HCT116 (cell line): ENCODE measurements at places on chromosomes 5 and 9. TPM values are rescaled to one million over a fixed set of nuclear protein-coding genes. Genes with fewer than 3 reads are reported as not detected.

DNA sequence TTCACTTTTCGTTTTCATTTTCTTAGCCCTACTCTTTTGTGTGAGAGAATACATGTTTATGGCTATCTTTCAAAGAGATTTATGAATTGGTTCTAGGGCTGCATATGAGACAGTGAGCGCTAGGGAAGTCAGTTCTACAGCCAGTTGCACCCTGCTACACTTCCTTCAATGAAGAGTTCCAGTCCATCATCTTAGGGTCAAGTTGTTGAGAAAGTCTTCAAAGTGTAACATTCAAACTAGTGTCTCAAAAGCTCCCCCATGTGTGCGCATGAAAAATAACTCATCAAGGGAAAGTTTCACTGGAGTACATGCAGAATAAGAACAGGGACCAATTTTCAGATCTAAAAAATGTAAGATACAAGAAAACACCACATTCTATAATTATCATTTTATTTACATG lies 317.2 kb downstream of the DEPDC1B start:
- no peak overlapping the region for H3K27ac ChIP-seq
- peaks cover 26% of the 10 kb centered on the region; the same call in 1 of the 2 replicates for H3K27me3 ChIP-seq
- no peak overlapping the region for H3K4me3 ChIP-seq
- peak; percentile 12 for DNase-seq

DNA sequence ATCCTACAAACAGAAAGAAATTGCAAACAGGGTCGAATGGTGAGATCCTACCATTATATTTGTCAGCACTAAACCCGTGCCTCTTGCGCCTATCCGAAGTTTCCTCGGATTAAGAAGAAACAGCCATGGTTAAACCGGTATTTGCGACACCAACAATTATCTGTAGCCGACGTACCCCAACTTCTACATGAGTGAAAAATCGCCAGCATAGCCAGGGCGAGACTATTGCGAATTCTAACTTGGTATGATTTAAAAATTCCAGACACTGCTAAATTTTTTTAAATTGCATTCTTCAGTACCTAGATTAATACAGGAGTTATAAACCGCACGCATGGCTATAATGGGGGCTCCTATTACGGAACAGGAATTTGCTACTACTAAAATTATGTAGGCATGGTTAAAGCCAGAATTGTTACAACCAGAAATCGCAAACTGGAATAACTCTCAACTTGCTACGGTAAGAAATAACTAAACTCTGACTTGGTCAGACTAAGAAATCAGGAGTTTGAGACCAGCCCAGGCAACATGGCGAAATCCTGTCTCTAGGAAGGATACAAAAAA lies 25.3 kb upstream of the ANXA2R start:
- H3K27me3 ChIP-seq, result no peaks in the 10 kb centered on the region
- H3K36me3 ChIP-seq, result no peaks in the 10 kb centered on the region
- peaks cover 24% of the 10 kb centered on the region for H3K4me1 ChIP-seq
- peak overlapping the region; percentile 77 for H3K4me3 ChIP-seq
- DNase-seq, result no peak

DNA sequence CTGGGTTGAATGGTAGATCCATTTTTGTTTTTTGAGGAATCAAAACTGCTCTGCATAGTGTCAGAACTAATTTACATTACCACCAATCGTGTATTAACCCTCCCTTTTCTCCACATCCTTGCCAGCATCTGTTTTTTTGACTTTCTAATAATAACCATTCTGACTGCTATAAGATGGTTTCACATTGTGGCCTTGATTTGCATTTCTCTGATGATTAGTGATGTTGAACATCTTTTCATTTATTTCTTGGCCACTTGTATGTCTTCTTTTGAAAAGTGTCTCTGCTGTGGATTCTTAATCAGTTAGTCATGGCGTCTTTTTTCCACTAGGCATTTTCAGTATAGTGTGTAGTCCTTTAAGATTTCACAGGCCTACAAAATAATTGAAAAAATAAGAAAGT lies 2144.3 kb upstream of the C9orf72 start:
- no peak overlapping the region for H3K27ac ChIP-seq
- no peak for DNase-seq
- no peaks in the 10 kb centered on the region for H3K4me1 ChIP-seq
- H3K27me3 ChIP-seq, result no peaks in the 10 kb centered on the region

DNA sequence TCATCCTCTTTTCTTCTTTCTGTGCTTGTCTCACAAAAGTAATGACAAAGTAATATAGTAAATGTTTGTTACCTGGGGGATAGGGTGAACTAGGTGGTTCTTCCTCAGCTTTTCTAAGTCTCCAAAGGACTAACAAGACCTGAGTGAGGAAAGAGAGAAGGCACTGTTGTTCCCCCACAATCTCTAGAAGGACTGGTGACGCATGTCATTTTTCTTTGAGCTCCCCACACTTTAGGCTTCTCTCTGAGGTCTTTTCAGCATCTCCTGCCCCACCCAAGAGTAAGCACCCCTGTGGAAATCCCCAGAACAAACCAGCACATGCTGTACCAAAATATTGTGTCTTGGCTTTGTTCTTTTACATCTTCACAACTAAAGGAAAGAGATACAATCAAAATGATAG lies 2.4 kb upstream of the IL7R start:
- DNase-seq, result no peak
- H3K27me3 ChIP-seq, result peaks cover 5% of the 10 kb centered on the region; the same call in 1 of the 2 replicates
- H3K4me3 ChIP-seq, result no peak overlapping the region
- H3K36me3 ChIP-seq, result no peaks in the 10 kb centered on the region
- peaks cover 23% of the 10 kb centered on the region for H3K4me1 ChIP-seq
- no peak overlapping the region for H3K27ac ChIP-seq

GRCh38 chr9:99224445-99224844 lies 2.4 kb downstream of the SEC61B start:
- peaks cover 15% of the 10 kb centered on the region for H3K36me3 ChIP-seq
- H3K4me1 ChIP-seq, result peaks cover 6% of the 10 kb centered on the region; the same call in 1 of the 2 replicates
- no peak overlapping the region for H3K4me3 ChIP-seq
- no peak overlapping the region for H3K27ac ChIP-seq
- DNase-seq, result no peak

DNA sequence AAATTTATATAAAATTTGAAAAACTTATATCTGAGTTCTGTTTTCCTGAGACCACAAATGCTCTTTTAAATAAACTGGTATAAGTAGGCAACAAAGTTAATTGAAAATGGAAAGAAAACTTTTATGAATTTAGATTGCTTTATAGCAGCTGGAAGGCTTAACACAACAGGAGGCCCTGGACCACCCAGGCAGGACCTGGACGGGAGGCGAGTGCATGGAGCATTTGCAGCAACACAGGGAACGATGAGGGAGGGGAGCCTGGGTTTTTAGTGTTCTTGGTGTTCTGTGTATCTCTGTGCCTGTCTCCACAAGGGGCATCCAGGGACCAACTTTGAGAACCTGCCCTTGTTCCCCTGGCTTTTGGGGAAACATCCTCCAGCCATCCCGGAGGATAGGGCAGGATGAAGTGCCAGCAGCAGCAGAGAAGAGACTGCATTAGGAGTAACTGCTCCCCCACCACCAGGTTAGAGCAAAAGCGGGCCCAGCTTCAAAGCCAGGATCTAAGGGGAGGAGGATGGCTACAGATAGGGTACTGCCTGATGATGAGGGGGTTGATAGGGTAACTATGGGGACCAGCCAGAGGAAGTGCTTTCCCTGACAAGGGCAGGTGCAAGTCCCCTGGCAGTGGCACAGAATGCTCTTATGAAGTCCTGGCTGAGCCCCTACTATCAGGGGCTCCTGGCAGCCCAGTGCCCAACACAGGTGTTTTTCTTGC lies 6.7 kb upstream of the SPATA31E1 start:
- H3K4me1 ChIP-seq, result no peaks in the 10 kb centered on the region
- no peak overlapping the region for H3K4me3 ChIP-seq
- H3K27ac ChIP-seq, result no peak overlapping the region
- no peaks in the 10 kb centered on the region for H3K36me3 ChIP-seq
- H3K27me3 ChIP-seq, result no peaks in the 10 kb centered on the region

DNA sequence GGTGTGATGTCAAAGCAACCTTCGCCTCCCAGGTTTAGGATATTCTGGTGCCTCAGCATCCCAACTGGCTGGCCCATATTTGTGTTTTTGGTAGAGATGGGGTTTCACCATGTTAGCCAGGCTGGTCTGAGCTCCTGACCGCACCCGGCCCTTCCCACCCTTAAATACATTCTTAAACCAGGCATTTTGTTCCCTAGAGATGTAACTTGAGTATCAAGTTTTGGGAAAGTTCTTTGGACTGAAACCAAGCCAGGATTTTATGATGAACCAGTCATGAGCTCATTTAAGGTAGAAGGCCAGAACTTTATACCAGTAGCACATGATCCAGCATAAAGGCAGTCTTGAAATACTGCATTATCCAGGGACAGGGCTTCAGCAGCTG lies 3.5 kb downstream of the RPL7A start:
- H3K36me3 ChIP-seq, result peaks cover 50% of the 10 kb centered on the region
- H3K27ac ChIP-seq, result peak overlapping the region; percentile 11; the same call in 1 of the 2 replicates
- peaks cover 32% of the 10 kb centered on the region for H3K4me1 ChIP-seq
- DNase-seq, result no peak

SLC4A9 gene
- total RNA-seq, result 0.49 TPM

HINT1 gene
- 222 TPM for total RNA-seq

ARSI gene
- 0.07 TPM for total RNA-seq

RANBP6 gene
- total RNA-seq, result 12.7 TPM
